Hematopoietic multipotent progenitor cell treated with erythropoietin and hydrocortisone succinate and interleukin-3 and kit ligand, for 15 days (in vitro differentiated cells): ENCODE measurements at places on chromosomes 11 and 22.

- DNase-seq, result no peak
These were observed 27.6 kb upstream of the BMAL1 start for GRCh38 chr11:13249992-13250391.

DNA sequence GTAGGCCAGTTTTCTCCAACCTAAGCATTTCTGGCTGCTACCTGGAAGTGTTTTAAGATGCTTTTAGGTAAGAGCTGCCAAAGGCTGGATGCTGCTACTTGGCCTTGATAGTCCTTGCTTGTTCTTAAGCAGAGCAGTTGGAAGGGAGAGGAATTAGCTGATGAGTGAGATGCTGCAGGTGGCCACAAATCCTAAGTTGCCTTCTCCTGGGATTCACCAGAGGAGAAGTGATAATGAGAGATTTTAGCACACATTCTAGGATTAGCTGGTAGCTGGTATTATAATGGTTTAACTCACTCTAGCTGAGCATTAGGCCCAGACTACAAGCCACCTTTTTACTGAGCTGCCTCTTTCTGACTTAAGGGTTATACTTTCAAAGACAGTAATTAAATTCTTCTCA is 442.9 kb upstream of the RAG2 start:
- DNase-seq, result no peak

DNA sequence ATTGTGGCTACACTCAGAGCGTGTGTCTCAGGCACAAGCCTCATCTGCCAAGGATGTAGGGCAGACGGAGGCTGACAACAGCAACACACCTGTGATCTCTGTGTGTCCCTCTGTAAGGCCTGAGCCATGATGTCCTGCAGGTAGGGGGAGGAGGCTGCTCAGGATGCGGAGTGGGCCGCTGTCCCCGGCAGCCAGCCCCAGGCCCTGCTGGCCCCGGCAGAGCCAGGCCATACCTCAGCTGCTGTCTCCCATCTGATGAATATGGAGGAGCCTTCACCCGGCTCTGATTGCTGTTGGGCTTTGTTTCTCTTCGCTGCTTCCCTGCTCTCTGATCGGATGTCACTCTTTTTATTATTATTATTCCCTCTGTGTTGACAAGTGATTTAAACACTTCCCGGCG is 83.6 kb upstream of the NCAM1 start:
- no peak for DNase-seq

GRCh38 chr11:134532131-134532920 is 120.3 kb upstream of the B3GAT1 start:
- DNase-seq, result no peak

- no peak for DNase-seq
These were observed 6.5 kb upstream of the NUP160 start for GRCh38 chr11:47854667-47855066.

DNA sequence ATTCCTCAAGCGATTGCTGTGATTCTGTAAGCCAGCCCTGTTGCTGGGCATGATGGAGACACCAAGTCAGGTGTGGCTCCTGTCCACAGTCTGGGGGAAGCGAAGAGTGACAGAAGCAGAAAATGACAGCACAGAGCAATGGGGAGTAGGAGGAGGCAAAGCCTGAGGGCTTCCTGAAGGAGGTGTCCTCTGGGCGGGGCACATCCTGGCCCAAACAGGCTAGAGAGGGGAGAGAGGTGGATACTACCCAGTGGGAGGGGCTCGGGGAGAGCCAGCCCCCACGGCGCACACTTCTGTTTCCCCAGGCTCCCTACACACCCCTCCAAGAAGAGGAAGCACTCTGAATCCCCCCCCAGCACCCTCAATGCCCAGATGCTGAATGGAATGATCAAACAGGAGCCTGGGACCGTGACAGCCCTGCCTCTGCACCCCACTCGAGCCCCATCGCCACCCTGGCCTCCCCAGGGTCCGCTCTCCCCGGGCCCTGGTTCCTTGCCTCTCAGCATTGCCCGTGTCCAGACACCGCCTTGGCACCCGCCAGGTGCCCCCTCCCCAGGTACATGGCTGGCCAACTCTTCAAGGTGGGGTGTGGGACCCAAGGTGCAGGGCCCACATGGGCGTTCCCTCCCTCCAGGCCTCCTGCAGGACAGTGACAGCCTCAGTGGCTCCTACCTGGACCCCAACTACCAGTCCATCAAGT is 18.9 kb downstream of the MYRF start:
- DNase-seq, result no peak

GRCh38 chr11:128467041-128467440 is 120.3 kb downstream of the ETS1 start:
- DNase-seq, result no peak

GRCh38 chr22:24106385-24107381 is 74.6 kb upstream of the SUSD2 start:
- DNase-seq, result no peak

- DNase-seq, result no peak
These were observed 14.8 kb upstream of the CARD10 start for GRCh38 chr22:37533995-37534394.

GRCh38 chr22:20520093-20520511 is 12.7 kb downstream of the MED15 start:
- no peak for DNase-seq

DNA sequence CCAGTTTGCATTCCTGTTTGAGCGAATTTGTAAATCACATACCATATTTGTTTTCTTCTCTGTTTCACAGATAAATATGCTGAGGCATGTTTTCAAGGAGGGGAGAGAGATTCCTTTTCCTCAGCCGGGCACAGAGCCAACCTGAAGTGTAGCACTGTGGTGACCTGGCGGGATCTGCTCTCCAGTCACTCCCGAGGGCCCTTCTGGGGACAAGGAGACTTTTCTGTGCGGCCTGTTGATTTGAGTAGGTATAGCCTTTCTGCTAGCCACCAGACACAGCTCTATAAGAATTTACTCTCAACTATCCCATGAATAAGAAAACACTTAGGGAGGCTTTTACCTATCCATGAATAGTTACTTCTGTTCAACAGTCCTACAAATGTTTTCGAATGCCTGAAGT is 63.5 kb upstream of the FDX1 start:
- DNase-seq, result no peak

- DNase-seq, result no peak
These were observed 110.8 kb downstream of the TEAD1 start for GRCh38 chr11:12784987-12785386.

DNA sequence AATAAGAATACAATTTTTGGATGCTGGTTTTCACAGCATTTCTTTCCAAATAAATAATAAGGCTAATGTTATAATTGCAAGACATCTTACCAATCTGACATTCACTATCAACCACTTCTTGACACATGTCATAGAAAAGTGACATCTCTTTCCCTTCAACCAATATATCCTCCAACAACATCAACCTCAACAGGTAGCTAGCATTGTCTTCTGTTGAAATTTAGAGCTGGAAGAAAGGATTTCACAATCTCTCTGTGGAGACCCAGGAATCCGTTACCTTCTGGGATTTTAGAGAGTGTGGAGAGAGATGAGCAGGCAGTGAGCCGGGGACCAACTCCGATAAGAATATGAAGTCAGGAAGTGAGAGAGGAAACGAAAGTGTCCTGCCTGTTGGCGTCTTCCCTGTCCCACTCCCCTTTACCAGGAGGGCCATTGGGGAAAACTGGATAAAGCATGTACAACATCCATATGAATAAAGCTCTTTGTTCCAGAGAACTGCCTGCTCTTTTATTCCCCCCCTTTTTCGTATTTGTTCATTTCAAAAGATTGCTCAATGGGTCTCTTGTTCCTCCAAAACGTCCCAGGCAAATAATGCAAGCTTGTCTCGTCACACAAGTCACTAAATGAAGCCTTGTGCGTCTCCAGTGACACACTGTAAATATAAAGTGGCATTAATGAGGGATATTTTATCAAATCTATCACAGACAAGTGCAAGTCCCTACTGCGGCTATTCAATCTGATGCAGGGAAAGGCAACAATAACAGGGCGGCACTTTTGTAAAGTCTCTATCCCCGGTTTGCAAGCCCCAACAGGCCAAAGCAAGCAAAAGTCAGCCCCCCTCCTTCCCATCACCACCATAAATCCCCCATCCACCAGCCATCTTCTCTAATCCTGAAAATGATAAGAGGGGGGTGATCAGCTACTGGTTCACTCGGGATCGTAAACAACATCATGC is 3.4 kb downstream of the CADM1 start:
- DNase-seq, result no peak

DNA sequence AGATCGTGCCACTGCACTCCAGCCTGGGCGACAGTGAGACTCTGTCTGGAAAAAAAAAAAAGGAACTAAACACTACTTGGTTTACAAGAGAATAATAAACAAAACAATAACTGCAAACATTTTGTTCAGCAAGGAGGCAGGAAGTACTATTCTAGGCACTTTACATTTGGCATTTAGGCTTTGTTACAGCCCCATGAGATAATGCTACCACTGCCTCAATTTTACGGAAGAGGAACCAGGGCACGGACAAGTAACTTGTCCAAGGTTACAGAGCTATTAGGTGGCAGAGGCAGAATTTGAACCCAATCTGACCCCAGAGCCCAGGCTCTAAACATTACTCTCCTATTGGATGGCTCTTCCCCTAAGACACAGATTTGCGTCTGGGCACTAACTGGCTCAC is 108.7 kb upstream of the AKIP1 start:
- DNase-seq, result no peak

DNA sequence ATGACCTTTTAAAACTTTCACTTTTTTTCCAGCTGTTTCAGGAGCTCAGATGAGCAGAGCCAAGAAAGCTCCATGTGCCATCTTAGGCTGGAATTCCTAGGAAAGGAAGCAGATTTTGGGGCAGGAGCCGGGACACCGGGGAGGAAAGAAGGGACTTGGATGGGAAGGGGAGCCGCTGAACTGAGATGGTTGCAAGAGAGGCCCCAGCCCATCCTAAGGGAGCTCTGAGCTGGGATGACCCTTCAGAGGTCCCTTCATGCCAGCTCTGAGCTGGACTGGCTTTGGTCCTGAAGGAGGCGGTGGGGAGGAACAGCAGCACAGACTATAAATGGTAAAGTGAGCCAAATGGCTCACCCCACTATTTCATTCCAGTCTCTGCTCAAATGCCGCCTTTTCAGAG is 55.2 kb upstream of the SLC22A12 start:
- DNase-seq, result no peak

DNA sequence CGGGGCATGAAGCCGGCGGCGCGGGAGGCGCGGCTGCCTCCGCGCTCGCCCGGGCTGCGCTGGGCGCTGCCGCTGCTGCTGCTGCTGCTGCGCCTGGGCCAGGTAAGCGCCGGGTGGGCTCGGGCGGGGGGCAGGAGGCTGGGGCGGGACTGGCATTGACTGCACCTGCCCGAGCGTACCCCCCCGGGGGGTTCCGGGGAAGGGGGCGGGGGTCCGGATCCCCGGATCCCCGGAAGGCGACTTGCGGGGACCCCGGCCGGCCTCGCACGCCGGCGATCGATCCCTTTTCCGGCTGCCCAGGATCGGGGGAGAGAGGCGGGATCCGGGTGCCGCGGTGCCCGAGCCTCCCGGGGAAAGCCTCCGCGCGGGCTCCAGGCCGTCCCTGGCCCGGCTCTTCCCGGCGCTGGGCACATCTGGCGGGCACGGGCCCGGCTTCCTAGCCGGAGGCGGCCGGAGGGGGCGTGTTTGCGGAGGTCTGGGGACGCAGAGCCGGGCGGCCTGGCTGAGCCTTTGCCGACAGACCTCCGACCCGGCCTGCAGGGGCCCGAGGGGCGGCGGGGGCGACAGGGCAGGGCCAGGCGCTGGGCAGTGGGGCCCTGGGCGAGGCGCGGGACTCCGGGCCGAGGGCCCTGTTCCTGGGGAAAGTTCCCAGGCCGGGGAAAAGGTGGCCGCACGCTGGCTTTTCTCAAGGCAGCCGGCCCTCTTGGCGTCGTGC is 705 bp downstream of the PTPRJ start:
- DNase-seq, result no peak

DNA sequence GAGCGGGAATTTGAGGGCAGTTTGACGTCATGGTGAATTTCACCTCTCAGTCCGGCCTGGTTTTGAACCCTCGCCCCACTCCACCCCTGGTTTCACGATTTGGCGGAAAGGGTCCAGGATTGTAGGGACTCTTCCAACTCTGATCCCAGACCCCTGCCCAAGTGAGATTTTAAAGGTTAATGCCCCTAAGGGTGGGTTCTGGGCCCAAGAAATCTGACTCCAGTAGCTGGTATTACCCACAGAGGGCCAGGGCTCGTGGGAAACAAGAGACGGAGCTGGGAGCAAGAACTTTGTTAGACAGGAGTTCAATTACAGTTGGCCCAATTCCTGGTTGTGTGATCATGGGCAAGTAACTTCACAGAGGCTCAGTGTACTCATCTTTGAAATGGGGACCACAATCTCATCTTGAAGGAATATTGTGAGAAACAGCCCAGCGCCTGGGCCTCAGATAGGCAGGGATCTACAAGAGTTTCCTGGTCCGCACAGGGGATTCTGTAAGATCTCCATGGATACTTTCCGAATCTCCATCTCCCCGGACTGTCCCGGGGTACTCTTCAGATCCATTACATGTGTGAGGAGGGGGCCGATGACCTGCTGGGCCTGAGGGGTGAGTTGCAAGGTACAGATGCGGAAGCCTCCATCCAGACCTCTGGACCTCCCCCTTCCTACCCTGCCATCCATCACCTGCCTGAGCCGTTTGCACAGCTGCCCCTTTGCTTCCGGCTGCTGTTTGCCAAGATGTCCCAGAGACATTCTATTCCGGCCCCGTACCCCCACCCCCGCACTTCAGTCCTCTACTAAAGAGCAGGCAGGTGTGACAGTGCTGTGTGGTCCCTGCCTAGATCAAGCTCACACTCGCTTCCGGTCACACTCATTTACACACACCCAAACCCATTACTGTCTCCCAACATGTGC is 687 bp upstream of the CALCA start:
- DNase-seq, result no peak

GRCh38 chr11:266676-267439 is 11.3 kb upstream of the NLRP6 start:
- peak; percentile 21 for DNase-seq

GRCh38 chr11:73337846-73338245 is 29.8 kb downstream of the ARHGEF17 start:
- DNase-seq, result no peak

GRCh38 chr11:46736615-46737014 is 17.6 kb downstream of the F2 start:
- DNase-seq, result no peak

GRCh38 chr22:19779685-19780268 is 19.2 kb downstream of the TBX1 start:
- DNase-seq, result no peak

DNA sequence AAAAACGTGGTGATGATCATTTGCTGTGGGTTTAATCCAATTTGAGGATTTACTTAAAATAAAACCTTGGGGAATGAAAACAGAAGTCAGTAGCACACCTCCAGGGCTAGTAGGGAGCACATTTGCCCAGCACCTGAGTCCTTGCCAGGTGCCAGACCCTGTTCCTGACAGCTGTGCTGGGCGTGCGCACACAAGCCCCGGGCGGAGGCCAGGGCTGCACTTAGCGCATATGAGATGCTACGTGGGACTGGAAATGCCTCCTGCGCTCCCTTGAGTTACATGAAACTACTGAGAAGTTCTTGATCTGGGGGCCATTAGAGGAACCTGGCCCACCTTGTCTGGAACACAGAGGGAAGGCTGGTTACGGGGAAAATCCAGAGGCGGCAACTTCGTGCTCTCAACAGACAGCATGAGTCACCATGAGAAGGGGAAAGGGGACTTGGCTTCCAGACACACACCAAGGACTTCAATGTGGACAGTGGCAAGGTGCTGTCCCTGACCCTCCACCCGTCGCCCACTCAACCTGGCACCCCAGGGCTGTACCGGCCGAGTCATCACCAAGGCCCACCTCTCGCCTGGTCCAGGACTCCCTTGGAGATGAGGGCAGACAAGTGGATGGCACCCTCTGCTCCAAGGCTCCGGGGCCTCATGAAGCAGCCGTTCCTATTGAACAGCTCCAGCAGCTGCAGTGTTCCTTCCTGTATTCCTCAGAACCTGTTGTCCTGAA is 1468.6 kb downstream of the BRD1 start:
- DNase-seq, result no peak

GRCh38 chr22:48840112-48840949 is 987.3 kb downstream of the BRD1 start:
- no peak for DNase-seq
